ENCODE measurements at places on chromosomes 12 and 14.
A peak's percentile ranks its signal among the peaks of the same experiment; 100 is the strongest.

DNA sequence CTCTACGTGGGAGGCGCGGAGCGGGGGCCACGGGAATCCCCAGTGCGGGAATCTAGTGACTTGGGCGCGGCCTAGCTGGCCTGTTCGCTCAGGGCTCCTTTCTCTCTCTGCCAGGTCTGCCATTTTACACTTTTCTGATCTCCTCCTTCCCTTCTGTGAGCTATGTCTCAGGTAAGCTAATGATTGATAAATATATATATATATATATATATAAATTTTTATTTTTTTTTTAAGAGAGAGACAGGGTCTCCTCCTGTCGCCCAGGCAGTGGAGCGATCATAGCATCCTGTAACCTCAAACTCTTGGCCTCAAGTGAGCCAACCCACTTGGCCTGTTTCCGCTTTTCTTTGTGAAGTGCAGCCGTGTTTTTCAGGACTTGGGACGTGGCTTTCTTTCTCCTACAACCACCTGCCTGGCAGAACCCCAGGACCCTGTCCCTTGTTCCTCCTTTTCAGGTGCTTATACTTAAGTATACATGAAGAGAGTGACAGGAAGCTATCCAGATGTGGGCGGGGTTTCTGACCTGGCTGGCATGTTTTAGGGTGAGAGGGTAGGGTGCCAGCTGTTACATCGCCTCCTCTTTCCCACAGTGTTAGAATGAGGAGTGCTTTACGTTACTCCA is 547 bp downstream of the ZNF140 start:
- no peak for DNase-seq

- no peak for DNase-seq
Observed at GRCh38 chr14:44030831-44031383, 476.2 kb downstream of the FSCB start.

- no peak for DNase-seq
Observed at GRCh38 chr14:61566537-61567225, 128.6 kb upstream of the HIF1A start.

GRCh38 chr12:6461401-6462233 is 8.9 kb downstream of the VAMP1 start:
- peak; percentile 67 for DNase-seq

GRCh38 chr14:59356767-59357166 is 108.4 kb downstream of the GPR135 start:
- DNase-seq: no peak

GRCh38 chr12:45284096-45284901 is 68.4 kb downstream of the ANO6 start:
- DNase-seq: no peak

DNA sequence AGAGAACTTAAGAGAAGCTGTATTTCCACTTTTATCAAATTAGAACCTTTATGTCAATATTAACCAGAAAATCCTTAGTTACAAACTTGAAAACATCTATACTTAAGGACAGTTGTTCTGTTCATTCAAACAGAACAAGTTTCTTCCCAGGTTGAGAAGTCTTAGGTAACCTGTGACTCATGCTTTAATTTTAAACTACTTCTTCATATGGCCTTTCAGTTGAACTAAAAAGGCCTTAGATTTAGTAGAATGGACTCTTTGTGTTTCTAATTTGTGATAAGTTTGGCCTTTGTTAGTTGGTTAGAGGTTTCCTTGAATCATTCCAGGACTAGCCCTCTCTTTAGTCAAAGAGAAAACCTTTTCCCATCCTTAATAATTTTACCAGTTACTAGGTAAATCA is 274.2 kb downstream of the FUT8 start:
- DNase-seq: no peak

- no peak for DNase-seq
Observed at GRCh38 chr12:23375621-23376020, 573.8 kb downstream of the SOX5 start.

DNA sequence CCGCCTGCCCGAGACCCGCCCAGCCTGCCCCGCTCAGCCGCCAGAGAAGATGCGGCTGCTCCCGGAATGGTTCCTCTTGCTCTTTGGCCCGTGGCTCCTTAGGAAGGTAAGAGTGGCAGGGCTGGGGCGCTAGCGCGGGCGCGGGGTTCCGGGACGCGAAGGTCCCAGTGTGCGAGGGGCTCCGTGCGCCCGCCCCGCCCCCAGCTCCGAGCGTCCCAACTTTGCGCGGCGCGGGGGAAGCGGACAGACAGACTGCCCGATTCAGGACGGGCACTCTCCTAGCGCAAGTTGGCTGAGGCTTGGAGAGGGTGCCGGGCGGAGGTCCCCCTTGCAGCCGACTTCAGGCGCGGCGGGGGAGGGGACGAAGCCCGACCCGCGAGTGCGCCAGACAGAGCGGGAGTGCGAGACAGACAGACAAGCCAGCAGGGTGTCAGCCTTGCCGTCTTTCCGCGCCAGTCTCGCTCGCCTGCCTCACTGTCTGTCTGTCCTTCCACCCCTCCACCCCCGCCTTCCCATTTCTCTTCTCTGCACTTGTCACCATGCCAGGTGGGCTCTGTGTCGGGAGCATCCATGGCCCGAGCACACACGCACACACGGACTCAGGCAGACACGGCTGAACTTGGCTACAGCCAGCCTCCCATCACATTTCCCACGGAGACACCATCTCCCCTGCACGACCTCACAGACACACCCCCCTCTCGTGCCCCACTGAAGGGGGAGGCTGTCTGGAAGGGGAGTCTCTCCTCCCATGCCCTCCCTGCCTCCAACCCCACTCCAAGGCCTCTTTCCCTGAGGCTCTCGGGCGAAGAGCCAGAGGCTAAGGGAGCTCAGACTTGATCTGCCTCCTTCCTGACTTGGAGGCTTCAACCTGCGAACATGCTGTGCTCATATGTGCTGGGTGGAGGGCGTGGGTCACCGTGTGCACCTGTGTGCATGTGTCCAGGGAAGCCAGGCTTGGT is 606 bp downstream of the NXPH4 start:
- peak; percentile 42 for DNase-seq
